Mesenteric fat pad (tissue), 1 donor: ENCODE measurements at places on chromosomes 2 and 18.

GRCh38 chr2:141863964-141864363, 266.9 kb downstream of the LRP1B start:
- no peak for DNase-seq

DNA sequence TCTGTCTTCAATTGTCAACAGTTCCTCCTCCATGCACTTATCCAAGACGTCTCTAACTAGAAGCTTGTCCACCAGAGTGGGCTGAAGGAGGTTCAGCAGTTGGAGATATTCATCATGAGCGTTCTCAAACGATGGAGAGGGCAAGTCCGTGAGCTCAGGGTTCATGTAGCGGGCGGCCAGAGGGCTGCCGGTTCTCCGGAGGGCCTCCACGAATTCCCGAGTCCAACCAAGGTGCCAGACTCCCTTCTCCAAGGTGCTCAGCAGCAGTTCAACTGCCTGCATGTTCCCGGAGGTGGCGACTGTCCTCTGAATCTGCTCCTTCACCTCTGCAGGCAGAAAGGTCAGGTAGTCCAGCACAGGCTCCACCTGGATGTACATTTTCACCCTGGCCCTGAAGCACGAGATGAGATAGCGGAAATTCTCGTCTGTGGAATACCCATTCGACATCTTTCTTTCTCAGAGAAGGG, 590 bp downstream of the IFIH1 start:
- no peak for DNase-seq

- DNase-seq = no peak
These were observed 137.9 kb upstream of the ITGA4 start for GRCh38 chr2:181319286-181319685.

GRCh38 chr2:205633994-205634393, 48.3 kb upstream of the NRP2 start:
- no peak for DNase-seq

- no peak for DNase-seq
These were observed 168.4 kb upstream of the PKDCC start for GRCh38 chr2:41879235-41879916.

- no peak for DNase-seq
These were observed 14.3 kb upstream of the ITPRID2 start for GRCh38 chr2:181877181-181877664.

GRCh38 chr18:32759611-32760167, 13.1 kb downstream of the KLHL14 start:
- DNase-seq = no peak

DNA sequence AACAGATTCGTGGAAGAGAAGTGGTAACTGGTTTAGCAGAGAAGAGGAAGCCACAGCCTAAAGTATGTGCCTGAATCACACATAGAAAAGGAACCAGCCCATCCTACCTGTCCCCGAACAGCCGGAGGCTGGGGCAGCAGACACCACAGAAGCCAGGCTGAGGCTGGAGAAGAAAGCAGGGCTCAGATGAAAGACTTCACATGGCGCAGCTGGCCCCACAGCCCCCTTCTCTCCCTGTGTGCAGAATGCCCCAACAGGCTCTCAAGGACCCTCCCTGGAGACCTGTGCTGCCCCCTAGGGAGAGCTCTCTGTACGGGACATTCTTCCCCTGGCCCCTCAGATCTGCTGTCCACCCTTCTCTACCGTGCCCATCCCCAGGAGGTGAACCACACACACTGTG, 83.5 kb upstream of the RAB12 start:
- DNase-seq = peak; percentile 64

DNA sequence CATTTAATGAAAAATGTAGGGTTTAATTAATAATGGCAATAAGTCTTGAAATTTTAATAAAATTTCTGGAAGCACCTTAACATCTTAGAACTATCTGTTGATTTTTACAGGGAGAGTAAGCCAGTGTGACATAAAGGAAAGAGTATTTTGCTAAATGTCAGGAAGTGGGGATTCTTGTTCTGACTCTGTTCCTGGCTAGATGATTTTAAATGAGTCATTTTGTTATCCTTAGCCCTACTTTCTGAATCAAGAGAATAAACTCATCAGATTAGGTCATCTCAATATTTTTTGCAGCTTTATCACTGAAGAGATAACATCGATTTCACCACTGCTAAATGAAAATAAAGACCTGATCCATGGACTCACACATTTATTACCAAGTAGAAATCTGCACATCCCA, 377.5 kb upstream of the CYRIA start:
- no peak for DNase-seq

DNA sequence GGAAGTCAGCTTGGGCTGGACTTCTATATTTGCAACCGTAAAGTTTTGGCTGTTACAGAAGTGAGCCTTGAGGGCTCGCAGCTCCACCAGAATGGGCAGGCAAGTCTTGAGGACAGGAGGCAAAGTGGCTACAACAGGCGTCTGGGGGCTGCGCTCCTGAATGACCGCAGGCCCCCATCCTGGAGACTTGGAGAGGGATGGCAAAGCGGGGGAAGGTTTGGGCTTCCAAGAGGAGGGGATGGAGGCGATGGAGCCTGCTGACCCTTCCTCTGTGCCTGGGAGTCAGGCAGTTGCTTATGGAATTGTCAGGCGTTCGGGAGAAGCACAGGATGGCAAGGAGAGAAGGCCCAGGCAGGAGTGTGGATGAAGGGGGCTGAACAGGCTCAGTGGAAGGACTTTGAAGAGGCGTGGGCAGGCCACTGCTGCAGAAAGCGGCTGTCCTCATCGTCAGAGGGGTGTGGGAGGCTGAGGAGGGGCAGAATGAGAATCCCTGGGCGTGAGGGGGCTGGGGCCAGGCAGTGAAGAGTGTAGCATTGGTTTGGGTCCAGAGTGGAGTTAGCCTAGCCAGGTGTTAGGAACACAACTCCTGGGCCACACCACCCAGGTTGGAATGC, 72.3 kb downstream of the INHBB start:
- no peak for DNase-seq

GRCh38 chr2:156309167-156309566, 23.4 kb downstream of the NR4A2 start:
- DNase-seq = no peak

- no peak for DNase-seq
These were observed 592.7 kb upstream of the VRK2 start for GRCh38 chr2:57453945-57454344.

- DNase-seq = no peak
These were observed at the start of gene IL1RN for GRCh38 chr2:113126845-113127645. Gene IL1RN (plus strand): TSS chr2:113127598. CDS start chr2:113127625, 27 bp downstream.

DNA sequence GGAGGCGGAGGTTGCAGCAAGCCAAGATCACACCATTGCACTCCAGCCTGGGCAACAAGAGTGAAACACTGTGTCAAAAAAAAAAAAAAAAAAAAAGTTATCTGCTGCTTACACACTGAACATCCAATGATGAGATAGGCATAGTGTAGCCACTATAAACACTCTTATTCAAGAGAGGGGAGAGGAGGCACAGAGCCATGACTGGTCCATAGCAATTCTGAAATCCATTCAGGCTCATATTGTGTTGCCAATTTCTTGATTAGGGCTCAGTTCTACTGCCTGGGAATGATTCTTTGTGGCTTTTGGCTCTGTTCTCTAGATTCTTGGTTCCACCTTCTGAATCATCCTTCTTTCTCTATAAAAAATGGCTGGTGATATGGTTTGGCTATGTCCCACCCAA, 136.1 kb downstream of the ZFP36L2 start:
- no peak for DNase-seq

- DNase-seq = no peak
These were observed 23.7 kb downstream of the TIMM21 start for GRCh38 chr18:74171910-74172606.

GRCh38 chr18:42242758-42243157, 287.7 kb downstream of the PIK3C3 start:
- DNase-seq = no peak

- DNase-seq = no peak
These were observed 3.8 kb downstream of the NT5C1B start for GRCh38 chr2:18585526-18585925.

- DNase-seq = no peak
These were observed 481.0 kb downstream of the TNS1 start for GRCh38 chr2:217521820-217522219.

DNA sequence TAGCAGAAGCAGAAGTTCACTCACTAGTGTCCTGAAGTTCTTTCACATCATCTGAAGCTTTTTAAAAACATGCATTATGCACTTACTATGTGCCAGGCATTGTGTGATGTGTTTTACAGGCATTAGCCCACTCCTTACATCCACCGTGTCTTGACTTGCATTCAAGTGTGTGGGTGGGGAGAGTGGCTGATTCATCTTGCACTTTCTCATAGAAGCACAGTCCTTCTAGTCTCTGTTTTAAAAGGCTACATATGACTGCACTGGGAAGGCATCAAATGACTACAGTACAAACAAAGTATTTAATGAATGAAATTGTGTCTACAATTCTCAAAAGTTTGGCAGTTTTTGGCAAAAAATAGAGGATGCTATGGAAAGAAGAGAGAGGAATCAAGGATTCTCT, 21.6 kb upstream of the DSC3 start:
- DNase-seq = no peak

GRCh38 chr2:217291259-217291658, 431.4 kb upstream of the TNP1 start:
- no peak for DNase-seq

GRCh38 chr2:173681881-173682650, 283.1 kb downstream of the SP3 start:
- DNase-seq = no peak

GRCh38 chr18:59918320-59918755, 18.5 kb downstream of the PMAIP1 start:
- DNase-seq = no peak

GRCh38 chr2:213281156-213281555, 3.1 kb upstream of the SPAG16 start:
- no peak for DNase-seq

DNA sequence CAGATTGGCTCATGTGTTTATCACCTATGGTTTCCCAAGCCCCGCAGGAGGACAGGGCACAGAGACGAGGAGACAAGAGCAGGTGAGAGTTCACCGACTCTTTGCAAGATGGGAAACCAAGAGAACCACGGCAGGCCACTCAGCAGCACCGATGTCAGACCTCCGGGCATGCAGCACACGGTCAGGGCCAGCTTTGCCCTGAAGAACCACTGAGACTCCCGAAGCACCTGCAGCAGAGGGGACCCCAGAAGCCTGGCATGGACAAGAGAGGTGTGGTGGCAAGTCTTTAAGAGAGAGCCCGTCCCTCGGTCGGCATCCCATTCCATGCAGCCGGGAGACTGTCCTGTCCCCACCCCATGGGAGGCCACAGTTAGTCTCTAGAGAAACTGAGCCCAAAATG, 36.6 kb upstream of the TAF1B start:
- peak; percentile 73 for DNase-seq

DNA sequence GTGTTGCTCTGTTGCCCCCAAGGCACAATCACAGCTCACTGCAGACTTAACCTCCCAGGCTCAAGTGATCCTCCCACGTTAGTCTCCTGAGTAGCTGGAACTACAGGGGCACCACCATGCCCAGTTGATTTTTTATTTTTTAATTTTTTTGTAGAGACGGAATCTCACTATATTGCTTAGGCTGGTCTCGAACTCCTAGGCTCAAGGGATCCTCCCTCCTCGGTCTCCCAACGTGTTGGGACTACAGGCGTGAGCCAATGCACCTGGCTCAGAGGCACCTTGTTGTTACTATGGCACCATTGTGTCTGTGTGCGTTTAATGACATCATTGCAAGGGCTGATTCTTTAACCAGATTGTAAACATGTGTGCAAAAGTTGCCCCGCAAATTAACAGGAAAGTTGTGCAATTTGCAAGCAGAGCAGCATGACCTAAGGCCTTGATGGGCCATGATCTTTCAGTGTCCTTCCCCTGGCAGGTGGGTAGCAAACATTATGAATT, 22.6 kb downstream of the TCF23 start:
- DNase-seq = no peak

DNA sequence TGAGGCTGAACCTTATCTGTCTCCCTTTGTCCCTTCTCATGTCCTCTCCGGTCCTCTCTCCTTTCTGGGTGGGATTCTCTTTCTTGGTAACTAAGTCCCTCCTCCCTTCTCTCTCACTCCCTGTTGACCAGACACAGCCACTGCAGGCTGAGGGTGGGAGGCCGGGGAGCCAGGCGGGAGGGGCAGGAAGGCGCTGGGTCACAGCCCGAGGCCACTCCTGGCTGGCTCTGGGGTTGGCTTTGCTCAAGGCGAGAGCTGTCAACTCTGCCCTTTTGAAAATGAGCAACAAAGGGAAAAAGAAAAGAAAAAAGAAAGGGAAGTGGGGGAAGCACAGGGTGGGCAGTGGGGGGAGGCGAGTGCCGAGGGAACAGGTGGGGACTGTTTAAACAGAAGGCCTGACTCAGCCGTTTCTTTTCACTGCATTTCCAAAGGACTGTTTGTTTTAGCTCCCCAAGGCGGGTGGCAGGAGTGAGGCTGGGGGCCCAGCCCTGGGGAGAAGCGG, 70.5 kb upstream of the IGFBP5 start:
- DNase-seq = no peak

GRCh38 chr2:148103946-148104345, 83.1 kb downstream of the MBD5 start:
- no peak for DNase-seq

DNA sequence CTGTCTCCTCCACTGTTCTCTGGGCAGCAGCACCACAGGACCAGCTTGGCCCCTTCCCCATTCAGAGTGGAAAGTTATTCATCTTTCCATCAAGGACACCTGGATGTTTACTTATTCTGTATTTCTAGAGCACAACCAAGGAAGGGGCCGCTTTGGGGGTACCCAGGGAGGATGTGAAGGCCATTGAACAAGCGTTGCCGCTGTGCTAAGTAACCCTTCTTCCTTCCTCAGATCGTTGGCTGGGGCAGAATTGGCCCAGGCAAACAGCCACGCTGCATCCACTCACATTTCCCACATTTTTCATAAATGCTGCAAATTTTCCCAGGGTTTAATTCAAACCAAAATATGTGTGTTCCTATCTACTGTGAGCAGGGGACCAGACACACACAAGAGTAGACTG, 76.2 kb upstream of the NPAS2 start:
- DNase-seq = no peak

DNA sequence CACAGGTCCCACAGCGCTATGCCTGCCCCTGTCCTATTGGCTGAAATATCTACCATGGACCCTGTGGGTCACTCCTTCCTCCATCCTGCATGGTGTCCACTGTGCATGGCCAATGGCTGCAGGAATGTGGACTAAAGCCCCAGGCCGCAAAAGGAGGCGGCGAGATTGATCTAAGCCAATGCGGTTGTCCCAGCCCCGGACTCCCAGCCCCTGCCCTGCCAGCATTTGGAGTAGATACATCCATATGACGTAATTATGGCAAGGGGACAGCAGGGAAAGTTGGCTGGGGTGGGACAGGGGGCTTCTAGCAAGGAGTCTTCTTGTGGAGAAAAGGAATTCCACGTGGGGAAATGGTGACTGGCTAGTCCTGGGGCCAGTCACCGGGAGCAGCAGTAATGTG, 11.4 kb upstream of the ZNF516 start:
- DNase-seq = no peak

DNA sequence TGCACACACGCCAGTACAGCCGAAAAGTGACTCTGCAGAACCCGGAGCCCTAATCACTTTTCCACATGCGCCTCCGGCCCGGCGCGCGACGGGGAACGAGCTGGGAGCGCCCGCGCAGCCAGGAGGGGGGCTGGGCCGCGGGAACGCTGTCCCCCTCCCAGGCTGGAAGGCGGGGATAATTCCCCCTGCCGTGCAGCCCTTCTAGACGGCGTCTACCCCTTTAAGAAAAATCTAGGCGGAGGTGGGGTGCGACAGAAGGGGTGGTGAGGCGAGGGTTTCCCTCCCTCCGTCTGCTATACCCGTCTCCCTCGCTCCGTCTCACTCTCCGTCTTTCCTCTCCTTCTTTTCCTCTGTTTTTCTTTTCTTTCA, 2.4 kb downstream of the CYP26B1 start:
- peak; percentile 89 for DNase-seq

- no peak for DNase-seq
These were observed 81.7 kb downstream of the COL4A4 start for GRCh38 chr2:227082286-227082685.

GRCh38 chr2:30408961-30409387, 38.1 kb upstream of the LCLAT1 start:
- DNase-seq = no peak
